ENCODE measurements at places on chromosomes 11 and 22.
A peak's percentile ranks its signal among the peaks of the same experiment; 100 is the strongest.

DNA sequence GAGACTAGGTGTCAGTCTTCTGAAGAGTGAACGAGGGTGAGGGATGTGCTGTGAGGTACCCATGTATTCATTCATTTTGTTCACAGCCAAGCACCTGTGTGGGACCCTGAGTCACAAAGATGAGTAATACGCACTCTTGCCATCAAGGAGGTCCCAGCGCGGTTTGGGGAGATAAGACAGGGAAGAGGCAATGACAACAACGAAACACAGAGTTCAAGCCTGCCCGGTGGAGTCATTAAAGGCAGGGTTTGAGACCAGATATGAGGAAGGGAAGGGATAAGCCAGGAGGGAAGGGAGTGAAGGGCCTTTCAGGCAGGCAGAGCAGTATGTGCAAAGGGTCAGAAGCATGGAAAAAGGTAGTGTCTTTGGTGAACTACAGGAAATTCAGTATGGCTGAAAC is 4.6 kb downstream of the DCHS1 start:
- no peak for DNase-seq

- no peak for DNase-seq
Measured at GRCh38 chr11:92948116-92948515, 21.3 kb upstream of the MTNR1B start.

DNA sequence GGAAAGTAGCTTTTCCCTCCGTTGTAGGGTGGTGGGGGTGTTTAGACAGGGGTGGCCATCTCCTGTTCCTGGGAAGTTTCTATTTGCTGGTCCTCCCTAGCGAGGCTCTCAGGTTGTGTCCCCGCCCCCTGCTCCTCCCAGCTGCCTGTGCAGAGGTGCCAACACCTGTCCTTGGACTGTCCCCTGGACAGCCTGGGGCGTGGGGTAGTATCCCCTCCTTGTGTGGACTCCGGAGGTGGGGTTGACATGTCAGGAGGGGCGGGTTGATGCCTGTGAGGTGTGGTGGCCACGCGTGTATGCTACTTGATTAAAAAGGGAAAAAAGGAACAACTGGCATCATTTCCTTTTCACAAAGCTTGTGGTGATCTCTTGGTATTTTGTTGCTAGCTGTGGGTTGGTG is 14.3 kb upstream of the RANBP1 start:
- DNase-seq = no peak

GRCh38 chr22:49227670-49228069 is 600.0 kb downstream of the BRD1 start:
- DNase-seq = no peak

- no peak for DNase-seq
Measured at GRCh38 chr22:36447632-36448031, 33.8 kb downstream of the TXN2 start.

DNA sequence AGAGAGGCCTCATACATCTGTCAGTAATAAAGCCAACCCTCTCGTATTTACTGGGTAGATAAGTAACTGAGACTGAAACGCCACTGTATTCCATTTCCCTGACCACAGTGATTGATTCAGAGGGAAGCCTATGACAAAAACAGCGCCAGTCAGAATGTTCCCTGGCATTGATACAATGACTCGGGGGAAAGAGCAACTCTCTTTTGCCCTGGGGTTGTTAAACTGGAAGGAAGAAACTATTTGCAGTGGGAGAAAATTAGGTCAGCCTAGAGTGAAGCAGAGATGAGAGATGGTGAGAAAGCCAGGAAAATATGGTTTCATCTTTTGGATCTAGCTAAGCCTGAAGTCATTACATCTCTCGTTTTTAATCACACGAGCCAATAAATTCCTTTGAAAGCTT is 48.6 kb upstream of the RBFOX2 start:
- peak; percentile 27 for DNase-seq

- DNase-seq = no peak
Measured at GRCh38 chr11:20308601-20309000, 54.9 kb upstream of the HTATIP2 start.

DNA sequence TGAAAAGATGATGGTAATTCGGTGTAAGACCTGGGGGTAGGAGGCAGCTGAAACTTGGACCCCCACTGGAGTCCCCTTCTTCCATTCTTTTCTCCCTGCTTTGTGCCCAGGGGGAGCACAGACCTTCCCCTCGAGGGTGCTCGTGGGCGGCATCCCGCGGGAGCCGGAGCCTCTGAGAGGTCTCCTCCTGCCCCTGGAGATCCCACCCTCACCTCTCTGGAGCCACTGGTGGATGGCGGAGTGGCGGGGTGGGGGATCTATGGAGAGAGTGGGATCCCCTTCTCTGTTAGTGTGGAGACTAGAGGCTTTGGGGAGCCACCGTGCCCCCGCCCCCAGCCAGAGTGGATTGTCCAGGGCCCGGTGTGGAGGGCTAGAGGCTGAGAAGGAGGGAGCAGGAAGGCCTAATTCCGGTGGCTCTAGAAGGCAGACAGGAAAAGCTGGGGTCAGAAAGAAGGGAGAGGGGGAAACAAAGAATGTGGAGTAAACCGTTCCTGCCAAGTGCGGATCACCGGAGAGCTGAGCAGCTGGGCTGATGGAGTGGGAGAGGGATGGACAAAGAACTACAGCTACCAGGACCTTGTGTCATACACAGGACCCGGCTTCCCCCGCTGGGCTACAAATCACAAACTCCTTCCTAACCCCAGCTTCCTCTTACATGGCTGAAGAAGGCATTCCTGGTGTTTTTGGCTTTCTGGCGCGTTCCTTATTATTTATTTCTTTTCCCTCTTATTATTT is 41.9 kb downstream of the KCNJ1 start:
- no peak for DNase-seq

GRCh38 chr11:44444770-44445321 is 120.6 kb upstream of the CD82 start:
- DNase-seq = no peak

DNA sequence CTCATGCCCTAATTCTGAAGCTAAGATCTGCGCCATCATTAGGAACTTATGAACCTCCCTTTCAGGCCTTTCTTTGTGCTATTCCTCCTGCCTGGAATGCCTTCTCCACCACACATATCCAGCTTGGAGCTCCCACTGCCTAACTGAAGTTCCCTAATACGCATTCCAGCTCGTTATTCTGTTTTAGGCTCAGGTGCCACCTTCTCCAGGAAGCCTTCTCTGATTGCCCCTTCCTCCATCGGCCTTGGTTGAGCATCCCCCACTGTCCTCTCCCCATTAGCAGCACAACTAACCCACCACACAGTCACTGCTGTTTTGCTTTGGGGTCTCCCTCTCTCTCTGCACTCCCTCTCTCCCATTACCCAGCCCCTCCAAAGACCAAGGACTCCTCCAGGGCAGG is 5.2 kb downstream of the CRYBB1 start:
- DNase-seq = no peak

DNA sequence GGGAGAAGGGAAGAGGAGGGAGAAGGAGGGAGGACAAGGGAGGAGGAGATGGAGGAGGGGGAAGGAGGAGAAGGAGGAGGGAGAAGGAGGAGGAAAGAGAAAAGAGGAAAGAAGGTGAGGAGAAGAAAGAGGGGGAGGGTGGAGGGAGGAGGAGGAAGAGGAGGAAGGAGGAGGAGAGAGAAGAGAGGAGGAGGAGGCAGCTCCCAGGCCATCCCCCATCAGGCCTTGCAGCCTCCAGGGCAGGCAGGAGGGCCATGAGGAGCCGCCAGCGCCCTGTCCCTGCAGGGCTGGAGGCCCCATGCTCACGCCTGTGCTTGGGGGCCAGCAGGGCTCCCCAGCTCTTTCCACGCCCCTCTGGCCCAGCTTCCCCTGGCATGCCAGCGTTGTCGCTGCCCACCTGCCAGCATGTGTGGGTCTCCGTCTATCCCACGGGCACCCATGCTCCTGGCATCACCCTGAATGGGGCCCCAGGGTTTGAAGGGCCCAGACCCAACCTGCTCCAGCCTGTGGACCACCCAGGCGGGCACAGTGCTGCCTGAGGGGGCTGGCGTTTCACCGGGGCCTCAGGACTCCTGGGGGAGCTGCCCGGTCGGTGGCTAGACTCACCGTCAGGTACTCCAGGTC is 5.2 kb downstream of the TSPAN32 start:
- DNase-seq = no peak

- DNase-seq = no peak
Measured at GRCh38 chr11:121958971-121959325, 157.1 kb downstream of the BLID start.

GRCh38 chr11:22433094-22433455 is 94.9 kb downstream of the SLC17A6 start:
- no peak for DNase-seq

DNA sequence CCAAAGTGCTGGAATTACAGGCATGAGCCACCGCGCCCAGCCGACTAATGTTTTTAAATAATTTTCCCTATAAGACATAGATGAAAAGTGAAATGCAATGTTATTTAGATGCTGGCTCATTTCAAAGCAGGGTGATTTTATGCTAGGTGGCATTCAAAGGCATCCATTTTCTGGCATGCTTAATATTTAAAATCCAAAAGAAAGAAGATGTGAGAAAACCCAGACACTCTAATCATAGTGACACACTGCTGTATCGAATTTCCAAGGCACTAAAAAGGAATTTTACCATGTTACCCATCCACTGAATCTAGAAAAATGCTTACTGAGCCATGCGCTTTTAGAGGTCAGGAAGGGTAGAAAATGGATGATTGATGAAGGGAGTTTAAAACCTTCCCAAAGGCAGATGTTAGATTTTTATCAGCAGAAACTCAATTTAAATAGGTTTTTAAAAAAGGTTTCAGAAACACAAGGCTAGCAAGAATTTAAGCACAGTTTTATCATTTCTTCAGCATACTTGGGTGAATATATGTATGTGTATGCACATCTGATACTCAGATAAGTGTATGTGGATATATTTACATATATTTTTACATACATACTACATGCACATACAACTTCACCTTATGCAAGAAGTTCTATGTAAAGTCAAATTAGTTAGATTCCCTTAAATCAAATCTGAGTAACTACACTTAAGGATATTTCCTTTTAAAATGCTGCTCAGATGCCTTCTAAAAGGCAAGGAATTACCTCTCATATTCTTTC is 24.1 kb upstream of the CCDC89 start:
- DNase-seq = no peak

DNA sequence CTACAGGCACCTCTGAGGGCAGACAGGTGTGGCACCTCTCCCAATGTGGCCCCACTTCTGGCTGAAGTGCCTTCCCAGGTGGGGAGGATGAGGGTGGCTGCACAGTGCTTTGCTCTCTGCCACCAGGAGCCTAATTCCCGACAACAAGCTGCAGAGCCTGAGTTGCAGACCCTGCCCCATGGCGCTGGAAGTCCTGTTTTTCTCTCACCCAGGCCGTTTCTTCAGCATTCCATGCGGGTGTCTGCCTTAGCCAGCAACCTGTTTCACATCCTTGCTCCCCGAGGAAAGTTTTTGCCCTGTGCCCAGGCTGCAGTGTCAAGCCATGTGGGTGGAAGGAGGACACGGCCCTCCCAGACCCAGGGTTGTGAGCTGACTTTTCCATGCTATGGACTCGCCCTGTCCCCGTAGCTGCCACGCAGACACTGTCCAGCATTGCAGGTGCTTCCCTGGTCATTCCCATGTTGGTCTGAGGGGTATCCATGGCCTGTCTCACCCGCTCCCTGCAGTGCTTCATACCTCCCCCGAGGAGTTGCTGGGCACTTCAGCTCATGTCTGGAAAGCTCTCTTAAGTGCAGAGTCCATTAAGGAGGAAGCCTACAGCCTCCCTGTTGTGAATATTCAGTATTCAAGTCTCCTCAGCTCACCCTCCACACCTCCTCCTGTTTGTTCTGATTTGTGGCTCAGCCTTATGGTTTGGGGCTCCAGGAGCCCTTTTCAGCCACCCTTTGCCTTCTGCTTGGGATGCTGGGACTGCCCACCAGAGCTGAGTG is 2.9 kb downstream of the DAGLA start:
- no peak for DNase-seq

DNA sequence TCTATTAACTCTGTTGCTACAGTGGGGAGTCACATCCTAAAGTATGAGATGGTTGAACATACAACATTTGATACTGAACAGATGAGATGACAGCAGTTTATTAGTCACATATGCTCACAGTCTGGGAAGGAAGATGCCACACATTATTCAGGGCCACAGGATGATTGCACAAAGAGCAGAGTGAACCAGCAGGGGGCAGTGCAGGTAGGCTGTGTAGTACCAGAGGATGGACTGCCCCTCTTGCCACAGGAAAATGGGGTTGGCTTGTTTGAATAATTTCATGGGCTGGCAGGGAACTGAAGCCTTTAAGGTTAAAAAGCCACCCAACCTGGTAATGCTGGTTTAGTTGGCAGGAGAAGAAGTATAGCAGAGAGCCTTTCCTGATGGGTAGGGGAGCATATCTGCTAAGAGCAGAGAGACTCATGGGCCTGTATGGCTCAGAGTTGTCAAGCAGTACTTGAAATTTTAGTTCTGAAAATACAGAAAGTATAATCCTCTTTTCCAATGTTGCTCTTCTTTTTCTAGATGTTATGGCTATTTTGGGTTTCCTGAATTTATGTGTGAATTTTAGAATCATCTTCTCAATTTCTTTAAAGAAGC is 180.4 kb upstream of the B3GAT1 start:
- no peak for DNase-seq

GRCh38 chr11:12016246-12016645 is 7.8 kb upstream of the DKK3 start:
- DNase-seq = no peak

GRCh38 chr11:57426439-57426928 is 437 bp downstream of the SLC43A3 start:
- DNase-seq = peak; percentile 39

- no peak for DNase-seq
Measured at GRCh38 chr22:32839831-32840584, 38.5 kb downstream of the TIMP3 start.

DNA sequence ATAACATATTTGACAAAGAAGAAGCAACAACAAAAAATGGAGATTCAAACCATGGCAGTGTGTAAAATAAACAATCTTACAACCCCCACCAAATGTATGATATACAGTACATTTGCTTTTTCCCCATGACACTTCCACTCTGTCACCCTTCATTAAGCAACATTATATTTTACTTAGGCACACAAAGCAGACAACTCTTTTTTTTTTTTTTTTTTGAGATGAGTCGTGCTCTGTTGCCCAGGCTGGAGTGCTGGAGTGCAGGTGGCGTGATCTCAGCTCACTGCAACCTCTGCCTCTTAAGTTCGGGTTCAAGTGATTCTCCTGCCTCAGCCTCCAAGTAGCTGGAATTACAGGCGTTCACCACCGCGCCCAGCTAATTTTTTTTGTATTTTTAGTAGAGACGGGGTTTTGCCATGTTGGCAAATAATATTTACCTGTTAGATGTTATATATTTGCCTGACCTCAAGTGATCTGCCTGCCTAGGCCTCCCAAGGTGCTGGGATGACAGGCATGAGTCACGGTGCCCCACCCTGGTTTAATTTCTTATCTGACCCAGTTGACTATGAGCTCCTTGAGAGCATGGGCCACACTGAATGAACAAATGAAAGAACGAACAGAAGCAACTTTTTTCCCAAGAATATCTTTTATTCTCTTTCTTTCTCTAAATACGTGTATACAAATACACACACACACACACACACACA is 5.5 kb upstream of the PCF11 start:
- no peak for DNase-seq

DNA sequence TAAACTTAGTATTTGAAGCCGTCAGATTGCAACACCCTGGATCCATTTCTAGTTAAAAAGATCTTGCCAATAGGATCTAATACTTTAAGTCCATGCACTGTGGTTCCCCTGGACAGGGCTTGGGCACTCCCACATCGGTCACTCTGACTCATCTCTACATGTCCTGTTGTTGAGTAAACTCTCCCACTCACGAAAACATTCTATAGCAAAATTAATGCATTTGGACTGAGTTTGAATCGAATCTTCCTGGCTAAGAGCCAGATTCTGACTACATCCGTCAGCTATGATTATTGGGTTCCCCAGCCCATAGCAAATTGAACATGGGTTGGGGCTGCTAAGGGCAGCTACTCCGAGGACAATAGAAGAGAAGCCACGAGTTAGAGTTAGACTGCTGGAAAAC is 182.1 kb upstream of the SORL1-AS1 start:
- DNase-seq = no peak

GRCh38 chr11:8812438-8812837 is 98.6 kb upstream of the AKIP1 start:
- peak; percentile 57 for DNase-seq

Measured in tibial nerve (tissue), 4 donors.